ENCODE measurements at places on chromosomes 7 and 10.

- peak; percentile 65 for DNase-seq
These were observed 745 bp downstream of the YWHAG start for GRCh38 chr7:76358011-76358480.

DNA sequence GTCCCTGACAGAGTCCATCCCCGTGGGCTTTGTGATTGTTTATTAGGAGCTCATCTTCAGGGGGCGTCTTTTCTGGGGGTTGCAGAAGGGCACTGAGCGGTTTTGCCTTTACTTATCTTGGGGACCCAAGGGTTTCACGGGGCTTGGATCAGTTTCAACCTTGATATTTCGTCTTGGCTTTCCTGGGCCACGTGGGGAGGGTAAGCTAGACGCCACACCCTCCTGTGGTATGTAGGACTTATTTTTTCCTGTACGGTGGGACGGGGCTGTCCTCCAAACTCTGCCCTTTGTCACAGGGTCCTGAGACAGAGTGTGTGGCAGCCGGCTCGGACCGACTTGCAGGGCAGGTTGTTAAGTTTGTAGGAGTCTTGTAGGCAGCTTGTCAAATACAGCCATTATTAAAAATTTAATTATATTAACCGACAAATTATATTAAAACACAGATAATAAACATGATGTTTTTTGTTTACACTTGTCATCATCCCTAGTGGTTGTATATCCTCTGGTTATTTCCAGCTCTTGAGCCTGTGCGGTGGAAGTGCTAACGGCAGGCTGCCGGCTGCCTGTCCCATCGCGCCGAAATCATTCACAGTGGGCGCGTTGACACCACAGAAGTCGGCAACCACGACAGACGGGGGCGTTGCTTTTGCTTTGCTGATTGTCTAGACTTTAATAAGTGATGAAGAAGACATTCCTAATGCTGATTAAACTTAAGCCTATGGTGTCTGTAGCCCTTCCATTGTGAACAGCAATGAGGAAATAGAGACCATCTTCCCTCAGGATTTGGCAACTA, 193.2 kb downstream of the DNAJB6 start:
- DNase-seq, result peak; percentile 2

DNA sequence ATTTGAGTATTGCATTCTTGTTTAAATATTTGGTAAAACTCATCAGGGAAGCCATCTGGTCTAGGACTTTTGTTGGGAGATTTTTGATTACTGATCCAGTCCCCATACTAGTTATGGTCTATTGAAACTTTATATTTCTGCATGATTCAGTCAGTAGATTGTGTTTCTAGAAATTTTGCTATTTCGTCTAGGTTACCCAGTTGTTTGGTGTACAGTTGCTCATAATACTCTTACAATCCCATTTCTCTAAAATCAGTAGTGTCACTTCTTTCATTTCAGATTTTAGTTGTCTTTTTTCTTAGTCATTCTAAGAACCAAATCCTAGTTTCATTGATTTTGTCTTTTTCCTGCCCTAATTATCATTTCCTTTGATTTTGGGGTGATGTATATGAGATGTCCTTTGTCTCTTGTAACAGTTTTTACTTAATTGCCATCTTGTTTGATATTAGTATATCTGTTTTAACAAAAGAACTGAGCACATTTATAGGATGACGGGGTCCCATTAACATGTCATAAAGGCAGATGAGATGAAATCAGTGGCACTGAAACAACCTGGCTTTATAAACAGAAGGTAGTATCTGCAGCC, 7.9 kb downstream of the MALSU1 start:
- DNase-seq, result no peak

DNA sequence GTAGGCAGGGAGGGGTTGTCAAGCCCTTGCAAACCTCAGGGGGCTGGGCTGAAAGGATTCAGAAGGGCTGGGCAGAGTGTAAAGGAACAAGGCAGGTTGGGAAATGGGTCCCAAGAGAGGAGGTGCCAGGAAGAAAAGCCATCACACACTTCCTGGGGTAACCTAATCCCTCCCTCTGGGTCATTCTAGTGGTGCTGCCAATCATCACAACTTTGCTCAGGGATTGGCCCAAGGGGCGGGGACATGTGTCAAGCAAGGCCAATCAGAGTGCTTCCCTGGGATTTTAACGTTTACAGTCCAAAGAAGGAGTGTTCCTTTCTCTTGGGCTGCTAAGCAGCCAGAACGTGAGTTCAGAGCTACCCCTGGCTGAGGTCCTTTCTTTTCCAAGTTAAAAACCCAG, 57.1 kb upstream of the NPTX2 start:
- no peak for DNase-seq

DNA sequence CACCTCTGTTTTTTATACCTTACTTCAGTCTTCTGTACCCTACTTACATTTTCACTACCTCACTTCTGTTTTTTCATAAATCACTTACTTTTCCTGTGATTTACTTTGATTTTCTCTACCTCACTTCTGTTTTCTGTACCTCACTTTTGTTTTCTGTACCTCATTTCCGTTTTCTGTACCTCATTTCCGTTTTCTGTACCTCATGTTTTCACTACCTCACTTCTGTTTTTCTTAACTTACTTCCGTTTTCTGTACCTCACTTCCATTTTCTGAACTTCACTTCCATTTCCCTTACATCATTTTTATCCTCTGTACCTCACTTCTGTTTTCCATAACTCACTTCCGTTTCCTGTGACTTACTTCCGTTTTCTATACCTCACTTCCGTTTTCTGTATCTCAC, 492.0 kb upstream of the AKR1E2 start:
- no peak for DNase-seq

GRCh38 chr10:105262666-105263065, 621.6 kb downstream of the SORCS3 start:
- no peak for DNase-seq

GRCh38 chr10:104349623-104350126, 4.0 kb upstream of the CFAP58 start:
- no peak for DNase-seq

GRCh38 chr7:43954524-43955228, 28.4 kb downstream of the UBE2D4 start:
- peak; percentile 37 for DNase-seq

- DNase-seq, result no peak
These were observed 748.4 kb upstream of the PHF14 start for GRCh38 chr7:10225275-10225674.

GRCh38 chr7:43198016-43198415, 85.6 kb downstream of the HECW1 start:
- DNase-seq, result no peak

DNA sequence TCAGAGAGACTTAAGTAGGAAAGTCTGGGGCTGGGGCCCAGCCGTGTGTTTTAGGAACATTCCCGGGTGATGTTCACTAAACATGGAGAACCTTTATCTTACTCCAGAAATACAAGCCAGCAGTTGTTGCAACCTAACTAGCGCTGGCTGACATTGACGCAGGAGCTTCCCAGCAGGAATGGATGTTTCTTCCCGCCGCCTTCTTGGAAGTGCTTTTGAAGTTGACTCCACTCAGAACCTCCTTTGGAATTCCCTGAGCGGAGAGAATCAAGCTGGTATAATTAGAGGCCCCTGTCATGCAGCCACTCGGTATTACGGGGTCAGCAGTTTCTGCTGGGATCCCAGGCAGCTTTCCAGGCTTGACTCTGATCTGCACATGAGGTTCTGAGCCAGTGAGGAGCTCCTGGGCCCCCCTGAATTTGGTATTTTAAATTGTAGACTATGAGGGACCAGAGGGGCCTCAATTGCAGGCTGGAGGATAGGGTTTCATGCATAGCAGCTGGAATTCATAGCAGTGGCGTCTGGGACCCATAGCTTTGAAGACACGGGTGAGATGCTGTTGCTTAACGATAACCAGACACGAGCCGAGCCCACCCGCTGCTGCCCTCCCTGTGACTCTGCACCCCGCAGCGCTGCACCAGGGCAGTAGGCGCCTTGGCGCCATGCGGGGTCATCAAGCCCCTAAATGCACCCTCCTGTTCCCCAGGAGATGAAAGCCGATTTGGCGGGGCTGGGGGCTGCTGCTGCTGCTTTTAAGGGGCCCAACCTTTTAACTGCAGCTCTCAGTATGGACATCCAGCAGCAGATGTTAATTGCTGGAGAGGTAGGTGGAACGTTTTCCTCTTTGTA, 61.8 kb downstream of the EEPD1 start:
- no peak for DNase-seq

DNA sequence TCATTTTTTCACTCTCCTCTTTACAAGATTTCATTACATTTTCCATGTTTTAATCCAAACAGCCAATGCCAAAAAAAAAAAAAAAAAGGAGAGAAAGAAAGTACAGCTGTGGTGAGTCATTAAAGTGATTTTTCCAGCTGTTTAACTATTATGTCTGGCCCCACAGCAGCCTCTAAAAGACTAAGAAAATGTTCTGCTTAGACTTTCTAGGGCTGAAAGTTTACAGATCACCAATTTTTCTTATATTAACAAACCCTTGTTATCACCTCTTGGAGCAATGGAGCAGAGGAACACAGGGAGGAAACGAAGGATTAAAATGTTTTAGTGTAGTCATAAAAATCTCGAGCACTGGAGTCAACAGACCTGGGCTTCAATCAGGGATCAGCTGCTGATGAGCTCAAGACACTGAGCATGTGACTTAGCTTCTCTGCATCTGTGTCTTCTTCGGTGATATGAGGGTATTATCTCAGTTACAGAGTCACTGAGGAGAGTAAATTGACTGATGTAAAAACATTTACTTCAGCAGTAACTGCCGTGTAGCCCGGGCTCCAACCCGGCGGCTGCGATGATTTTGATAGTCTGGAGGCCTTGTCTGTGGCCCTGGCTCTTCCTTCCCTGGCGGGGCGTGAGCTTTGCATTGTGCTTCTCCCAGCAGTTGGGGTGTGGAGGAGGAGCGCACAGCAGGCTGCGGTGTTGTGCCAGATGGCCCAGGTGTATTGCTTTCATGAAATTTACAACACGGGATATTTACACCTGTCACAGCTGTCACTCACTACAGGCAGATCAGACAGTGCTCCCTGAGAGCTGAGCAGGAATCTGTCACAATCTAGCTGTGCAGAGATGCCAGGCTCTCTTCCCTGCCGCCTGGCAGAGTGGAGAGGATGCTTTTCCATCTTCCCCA, 298.3 kb upstream of the FZD8 start:
- DNase-seq, result no peak

- no peak for DNase-seq
These were observed 961.5 kb downstream of the PCDH15 start for GRCh38 chr10:53839440-53840039.

DNA sequence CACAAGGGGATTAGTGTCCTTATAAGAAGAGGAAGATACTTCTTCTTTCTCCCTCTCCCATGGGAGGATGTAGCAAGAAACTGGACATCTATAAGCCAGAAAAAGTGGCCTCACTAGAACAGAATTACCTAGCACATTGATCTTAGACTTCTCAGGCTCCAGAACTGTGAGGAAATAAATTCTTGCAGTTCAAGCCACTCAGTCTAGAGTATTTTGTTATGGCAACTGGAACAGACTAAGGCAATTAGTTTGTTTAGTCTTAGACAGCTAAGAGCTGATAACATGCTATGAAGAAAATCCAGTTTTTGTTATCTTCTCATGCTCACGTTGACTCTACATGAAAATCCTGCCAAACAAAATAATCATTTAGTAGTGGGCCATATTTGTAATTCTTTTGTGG, 627.6 kb upstream of the PHF14 start:
- DNase-seq, result no peak

DNA sequence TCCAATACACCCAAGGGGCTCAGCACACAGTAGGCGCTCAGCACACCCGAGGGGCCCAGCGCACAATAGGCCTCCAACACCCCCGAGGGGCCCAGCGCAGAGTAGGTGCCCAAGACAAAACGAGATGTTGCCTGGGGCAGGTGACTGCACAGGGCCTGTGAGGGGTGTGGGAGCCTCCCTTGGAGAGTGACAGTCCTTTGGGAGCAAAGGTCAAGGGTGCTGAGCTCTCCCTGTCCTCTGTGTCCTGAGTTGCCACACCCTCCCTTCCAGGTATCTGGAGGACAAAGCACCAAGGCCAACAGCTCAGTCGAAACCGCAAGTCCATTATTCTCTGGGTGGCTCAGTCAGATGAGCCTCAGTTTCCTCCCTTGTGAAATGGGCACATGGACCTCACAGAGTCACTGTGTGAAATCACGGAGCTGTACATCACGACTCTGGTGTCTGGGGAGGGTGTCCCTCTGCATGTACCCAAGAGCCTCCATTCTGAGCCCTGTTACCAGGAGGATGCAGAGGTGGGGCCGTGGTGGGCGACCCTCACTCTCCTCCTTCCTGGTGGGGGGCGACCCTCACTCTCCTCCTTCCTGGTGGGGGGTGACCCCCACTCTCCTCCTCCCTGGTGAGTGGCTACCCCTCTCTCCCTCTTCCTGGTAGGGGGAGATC, 81.3 kb downstream of the FOXL3 start:
- DNase-seq, result no peak

DNA sequence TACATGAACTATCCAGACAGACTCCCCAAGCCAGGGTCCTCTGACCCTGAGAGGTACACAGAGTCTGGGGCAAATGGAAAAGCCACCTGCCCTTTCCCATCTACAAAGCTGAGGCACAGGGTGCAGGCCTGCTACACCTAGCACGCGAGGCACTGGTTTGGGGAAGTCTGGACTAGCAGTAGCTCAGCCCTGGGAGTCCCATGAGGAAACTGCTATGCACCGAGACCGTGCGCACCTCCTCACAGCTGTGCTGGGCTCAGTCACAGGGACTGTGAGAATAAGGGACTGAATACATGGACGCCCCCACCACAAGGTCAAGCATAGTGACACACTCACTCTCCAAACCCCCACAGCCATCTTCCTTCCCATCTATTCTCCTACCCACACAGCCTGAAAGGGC, 8.2 kb downstream of the MAT1A start:
- DNase-seq, result no peak

DNA sequence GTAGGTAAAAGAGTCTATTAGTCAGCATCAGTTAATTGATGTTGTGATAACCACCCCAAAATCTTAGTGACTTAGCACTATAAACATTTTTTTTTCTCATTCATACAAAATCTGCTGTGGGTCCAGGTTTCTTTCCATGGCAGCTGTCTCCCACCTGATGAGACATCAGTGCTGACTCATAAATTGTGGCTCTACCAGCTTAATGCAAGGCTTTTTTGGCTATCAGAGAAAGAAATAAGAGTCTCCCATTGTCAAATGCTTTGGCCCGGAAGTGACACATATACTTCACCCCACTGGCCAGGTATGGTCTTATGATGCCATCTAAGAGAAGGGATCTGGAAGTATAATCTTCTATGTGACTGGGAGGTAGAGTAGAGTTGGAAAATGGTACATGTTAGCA, 14.5 kb downstream of the DNAJB9 start:
- no peak for DNase-seq

- DNase-seq, result no peak
These were observed 71.1 kb upstream of the SDK1 start for GRCh38 chr7:3229904-3230470.

DNA sequence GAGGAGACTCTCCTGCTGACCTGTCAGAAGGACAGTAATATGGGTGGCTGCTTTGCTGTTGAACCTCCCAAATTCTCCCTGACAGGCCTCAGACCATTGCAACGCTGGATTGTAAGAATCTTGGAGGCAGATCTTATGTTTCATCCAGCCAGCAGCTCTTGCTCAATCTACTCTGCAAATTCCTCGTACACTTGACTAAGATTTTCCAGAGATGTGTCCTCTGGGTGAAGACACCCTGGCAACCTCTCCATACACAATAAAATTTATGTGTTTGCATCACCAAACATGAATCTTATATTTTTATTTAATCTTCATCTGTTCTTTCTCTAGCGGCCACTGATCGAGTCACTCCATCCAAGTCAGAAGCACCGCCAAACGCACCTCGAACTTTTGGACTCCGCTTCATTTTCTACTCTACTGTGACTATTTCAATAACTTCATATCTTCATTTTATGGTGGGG, 623.1 kb downstream of the ACTR3B start:
- DNase-seq, result no peak

Data from activated CD4-positive, alpha-beta memory T cell treated with anti-CD3 and anti-CD28 coated beads for 36 hours (primary cell).